ENCODE measurements at places on chromosomes 3 and 15. TPM values are rescaled to one million over a fixed set of nuclear protein-coding genes. Genes with fewer than 3 reads are reported as not detected.

Gene CORO2B
- total RNA-seq = 3.2 TPM

Gene MST1
- 9.3 TPM for total RNA-seq

Gene ABI3BP
- total RNA-seq = 0.28 TPM

Gene CLDN16
- not detected for total RNA-seq

Gene ADAMTS7
- 25.0 TPM for total RNA-seq

Gene PRTG
- 4.4 TPM for total RNA-seq

Gene PROS1
- 1.3 TPM for total RNA-seq

Gene SLC28A2
- not detected for total RNA-seq

Gene WDR93
- not detected for total RNA-seq

Gene ELL3
- 6.4 TPM for total RNA-seq

Gene ITGA11
- not detected for total RNA-seq

Gene DUOXA2
- total RNA-seq = not detected

Gene FEM1B
- 83.3 TPM for total RNA-seq

Gene PDCD7
- 38.1 TPM for total RNA-seq

Gene HGD
- not detected for total RNA-seq

Gene CCR9
- not detected for total RNA-seq

Gene PLA2G4B
- total RNA-seq = 6.3 TPM

Gene RTP3
- not detected for total RNA-seq

Gene FETUB
- total RNA-seq = not detected

Gene ALAS1
- total RNA-seq = 39.1 TPM

Gene DUT
- total RNA-seq = 137 TPM

Gene TRH
- total RNA-seq = not detected

Gene CADPS
- total RNA-seq = 5.4 TPM

Gene KNSTRN
- total RNA-seq = 53.9 TPM

Gene CHDH
- total RNA-seq = 8.2 TPM

Gene FOXB1
- total RNA-seq = 3.7 TPM

Gene SATB1
- 23.4 TPM for total RNA-seq

Gene CLDN1
- 2.1 TPM for total RNA-seq

Gene CHRD
- total RNA-seq = 1.9 TPM

Gene ENTPD3
- total RNA-seq = not detected

Gene CIDEC
- total RNA-seq = not detected

Gene PLAAT1
- total RNA-seq = 5.6 TPM

Gene CFAP100
- total RNA-seq = 0.44 TPM

Gene DPPA2
- total RNA-seq = 3.1 TPM

Gene FGF12
- total RNA-seq = 5.1 TPM

Gene MYH15
- total RNA-seq = 0.13 TPM

Gene BCL2A1
- not detected for total RNA-seq

Gene CHL1
- total RNA-seq = 0.04 TPM

Gene CTXN2
- 0.11 TPM for total RNA-seq

Gene OPA1
- 74.1 TPM for total RNA-seq

Gene STRIT1
- total RNA-seq = not detected

Gene CCDC191
- 0.68 TPM for total RNA-seq

Gene CD200R1
- not detected for total RNA-seq

Gene EPHB3
- 1.0 TPM for total RNA-seq

Gene LOXL1
- total RNA-seq = 9.1 TPM

Gene SPATA12
- total RNA-seq = 0.22 TPM

Gene TMOD2
- 3.0 TPM for total RNA-seq

All from H9 (cell line).